Activated naive CD4-positive, alpha-beta T cell (primary cell): ENCODE measurements at places on chromosomes 3 and 15.

- no peak for DNase-seq
Measured at GRCh38 chr3:181887685-181888084, 176.0 kb downstream of the SOX2 start.

DNA sequence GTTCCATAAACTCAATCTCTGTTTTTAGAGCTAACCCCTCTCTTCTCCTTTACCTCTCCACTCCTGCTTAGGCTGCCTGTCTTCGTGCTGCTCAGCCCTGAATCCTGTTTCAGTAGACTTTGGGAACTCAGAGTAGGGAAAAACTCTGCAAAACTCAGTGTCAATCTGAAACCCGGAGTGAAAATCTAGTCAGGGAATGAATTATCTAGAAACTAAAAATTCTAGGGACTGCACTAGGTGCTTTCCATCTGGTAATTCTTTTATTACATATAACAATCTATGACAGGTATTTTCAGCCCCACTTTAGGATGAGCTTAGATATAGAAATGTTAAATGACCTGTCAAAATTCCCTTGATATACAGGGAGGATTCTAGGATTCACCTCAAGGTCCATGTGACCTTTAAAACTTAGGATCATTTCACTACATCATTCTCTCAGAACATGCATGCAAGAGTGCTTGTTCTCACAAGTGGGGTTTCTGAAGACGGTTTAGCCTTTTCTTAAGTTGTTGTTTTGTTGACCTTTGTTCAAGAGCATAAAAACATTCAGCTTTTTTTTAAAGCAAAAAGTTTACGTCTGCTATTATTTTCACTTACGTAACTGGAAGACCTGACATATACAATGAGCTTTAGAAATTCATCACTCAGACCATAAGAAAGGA lies 108.2 kb upstream of the MBNL1 start:
- DNase-seq, result no peak

- DNase-seq, result no peak
Measured at GRCh38 chr15:83102346-83102745, 5.1 kb upstream of the TM6SF1 start.

DNA sequence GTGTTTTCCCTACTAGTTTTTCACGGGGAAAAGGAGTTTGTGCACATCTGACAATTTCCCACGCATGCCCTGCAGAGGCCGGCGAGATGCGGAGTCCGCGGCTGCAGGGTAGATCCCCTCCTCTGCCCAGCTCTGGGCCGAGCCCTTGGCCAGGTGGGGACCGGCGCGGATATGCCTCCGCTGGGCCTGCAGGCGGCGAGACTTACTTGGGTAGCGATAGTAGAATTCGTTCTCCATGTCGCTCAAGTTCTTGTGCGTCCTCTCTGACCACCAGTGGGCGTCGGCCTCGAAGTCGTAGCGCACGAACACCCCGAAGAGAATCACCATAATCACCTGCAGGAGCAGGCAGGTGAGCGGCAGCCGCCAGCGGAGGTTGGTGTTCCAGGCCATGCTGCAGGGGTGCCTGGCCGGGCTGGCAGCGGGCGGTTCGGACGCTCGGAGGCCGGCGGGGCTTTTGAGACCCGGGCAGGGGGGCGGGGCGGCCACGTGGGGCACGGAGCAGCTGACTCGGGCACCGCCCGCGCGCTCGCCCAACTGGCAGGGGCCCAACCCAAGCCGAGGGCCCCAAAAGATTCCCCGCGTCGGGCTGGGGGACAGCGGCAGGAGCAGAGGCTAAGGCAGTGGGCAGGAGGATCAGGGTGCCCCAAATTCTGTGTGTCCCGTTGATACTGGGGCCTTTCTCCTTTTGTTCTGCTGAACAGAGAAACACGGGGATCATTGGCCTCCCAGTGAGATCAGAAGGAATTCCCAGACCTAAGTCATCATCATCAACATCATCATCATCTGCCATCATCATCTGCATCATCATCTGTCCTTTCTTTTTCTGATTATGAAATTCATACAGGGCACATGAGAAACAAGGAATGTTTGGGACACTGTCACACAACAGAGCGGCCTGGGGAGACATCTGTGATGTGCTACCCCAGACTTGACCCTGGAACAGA lies at the start of gene RHCG:
Gene RHCG, minus strand, starts transcription at position 429 of the 944 bp plus-strand sequence. Its CDS starts 39 bp downstream, at position 390.
- DNase-seq, result no peak

GRCh38 chr15:39908186-39908585 lies 11.9 kb downstream of the GPR176 start:
- no peak for DNase-seq

DNA sequence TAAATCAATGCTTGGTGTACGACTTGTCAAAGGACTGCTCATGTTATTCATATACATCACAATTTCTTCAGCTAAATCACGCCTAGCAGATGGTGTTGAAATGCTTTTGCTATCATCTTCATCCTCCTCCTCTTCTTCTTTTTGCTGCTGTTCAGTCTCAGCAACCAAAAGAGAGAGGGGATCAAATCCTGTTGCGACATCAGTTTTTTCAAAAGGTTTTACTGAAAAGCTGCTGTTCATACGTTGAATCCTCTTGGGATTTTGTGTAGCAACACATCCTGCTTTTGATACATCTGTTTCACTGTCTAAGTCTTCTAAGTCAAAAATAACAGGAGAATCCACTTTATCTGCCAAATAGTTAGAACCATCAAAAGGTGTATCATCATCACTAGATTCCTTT lies 69.0 kb downstream of the SLC24A1 start:
- DNase-seq, result no peak

- DNase-seq, result no peak
Measured at GRCh38 chr3:58018892-58019742, 10.9 kb downstream of the FLNB start.

DNA sequence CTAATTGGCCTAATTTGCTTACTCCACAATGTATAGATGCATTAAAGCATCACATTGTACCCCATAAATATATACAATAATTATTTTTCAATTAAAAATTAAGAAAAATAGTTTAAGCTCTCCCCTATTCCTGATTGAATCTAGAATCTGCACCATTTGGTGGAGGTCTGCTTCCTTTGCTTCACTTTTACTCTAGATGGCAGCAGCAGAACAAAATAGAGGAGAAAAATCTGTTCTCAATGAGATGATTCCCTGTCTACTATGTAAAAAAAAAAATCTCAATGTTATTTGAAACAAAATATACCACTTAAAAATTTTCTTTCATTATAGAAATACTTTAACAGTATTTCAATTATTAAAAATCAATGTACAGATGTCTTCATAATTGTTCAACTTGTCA lies 109.6 kb upstream of the FXR1 start:
- no peak for DNase-seq

DNA sequence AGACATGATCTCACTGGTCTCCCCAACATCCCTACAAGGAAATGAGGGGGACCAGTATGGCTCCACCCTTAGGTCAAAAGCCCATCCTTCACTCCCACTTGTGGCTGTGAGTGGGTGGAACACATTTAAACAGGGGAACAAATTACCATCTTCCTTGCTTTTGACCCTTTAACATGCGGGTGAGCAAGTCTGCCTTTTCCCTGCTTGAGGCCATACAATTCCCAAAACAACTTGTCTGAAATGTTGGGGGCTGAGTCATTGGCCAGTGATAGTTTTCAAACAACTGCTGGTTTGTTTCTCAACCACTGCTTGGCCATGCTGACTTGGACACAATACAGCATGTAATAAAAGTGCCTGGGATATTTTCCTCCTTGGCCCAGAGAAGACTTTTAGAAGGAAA lies 39.6 kb downstream of the COL8A1 start:
- DNase-seq, result no peak

DNA sequence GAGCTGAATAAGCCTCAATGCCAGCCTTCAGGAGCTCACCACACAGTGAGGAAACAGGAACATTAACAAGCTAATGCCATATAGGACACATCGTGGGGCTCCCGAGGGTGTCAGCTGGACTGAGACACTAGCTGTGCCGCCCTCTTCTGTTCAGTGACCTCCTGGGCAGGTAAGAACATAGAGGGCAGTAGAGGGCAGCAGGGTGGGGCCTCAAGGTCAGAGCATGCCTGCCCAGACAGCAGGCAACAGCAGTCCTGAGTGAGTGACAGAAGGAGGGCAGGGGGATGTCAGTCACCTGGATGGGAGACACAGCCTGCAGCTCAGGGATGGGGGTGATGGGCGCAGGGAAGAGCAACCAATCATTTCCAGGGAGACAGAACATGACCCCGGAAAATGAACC lies 15.5 kb downstream of the NTRK3 start:
- DNase-seq, result no peak

DNA sequence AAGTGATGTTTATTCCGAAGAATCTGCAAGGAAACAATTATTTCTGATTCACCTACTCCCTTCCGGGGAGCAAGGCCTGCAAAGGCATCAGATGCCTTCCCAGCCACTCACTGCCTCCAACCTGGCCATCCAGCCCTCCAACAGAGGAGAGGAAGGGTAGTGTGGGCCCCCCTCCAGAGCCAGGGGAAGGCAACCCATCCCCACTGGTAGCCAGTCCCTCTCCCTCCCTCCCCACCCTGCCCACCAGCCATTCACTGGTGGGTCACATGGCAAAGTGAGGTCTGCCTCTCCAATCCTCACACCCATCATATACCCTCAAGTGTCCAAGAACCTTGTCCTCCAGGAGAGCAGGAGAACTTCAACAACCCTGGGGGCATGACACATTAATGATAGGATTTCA lies 2.4 kb upstream of the VIPR1 start:
- DNase-seq, result no peak

DNA sequence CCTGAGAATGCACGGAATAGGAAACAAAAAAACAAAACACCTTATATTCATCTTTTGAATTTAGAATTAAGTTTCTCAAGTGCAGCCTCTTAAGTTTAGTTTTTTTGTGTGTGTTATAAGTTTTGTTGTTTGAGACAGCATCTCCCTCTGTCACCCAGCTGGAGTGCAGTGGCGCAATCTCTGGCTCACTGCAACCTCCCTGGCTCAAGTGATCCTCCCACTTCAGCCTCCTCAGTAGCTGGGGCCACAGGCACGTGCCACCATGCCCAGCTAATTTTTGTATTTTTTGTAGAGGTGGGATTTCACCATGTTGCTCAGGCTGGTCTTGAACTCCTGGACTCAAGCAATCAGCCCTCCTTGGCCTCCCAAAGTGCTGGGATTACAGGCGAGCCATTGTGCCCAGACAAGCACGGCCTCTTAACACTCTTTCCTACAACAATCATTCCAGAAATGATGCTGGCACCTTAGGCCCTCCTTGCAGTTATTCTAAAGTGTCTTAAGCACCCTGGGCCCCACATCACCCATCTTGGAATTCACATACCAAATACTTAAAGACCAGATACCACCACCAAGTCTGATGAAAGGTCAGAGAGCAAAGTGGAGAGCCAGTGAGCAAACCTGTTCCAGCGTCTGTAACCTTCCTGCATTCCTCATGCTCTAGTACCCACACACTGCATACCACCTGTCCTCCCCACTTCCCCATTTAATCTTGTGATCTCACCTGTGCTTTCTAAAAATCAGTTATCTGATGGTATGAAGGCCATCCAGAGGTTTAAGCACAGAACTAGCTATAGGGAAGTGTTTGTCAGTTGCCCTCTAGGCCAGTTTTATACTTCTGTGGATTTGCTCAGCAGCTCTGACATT lies 6.9 kb upstream of the SPG11 start:
- no peak for DNase-seq
